Fibroblast of gingiva (primary cell): ENCODE measurements at places on chromosomes 1 and 21.

DNA sequence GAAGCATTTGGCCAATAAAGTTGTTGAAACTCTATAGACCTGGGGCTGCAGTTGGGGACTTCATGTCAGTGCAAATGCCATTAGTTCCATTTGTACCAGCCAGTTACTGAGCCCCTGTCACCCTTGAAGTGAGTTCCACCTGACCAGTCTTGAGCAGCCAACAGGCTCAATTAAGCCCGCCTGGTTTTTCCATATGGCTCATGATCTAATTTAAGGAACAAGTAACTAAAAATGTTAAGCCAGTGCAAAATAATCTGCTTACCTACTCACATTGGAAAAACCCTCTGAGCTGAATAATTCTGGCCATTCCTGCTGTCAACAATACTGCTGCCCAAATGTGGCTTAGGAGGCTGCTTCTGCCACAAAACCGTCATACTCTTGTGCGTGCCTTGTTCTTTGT, 21.6 kb downstream of the NSUN4 start:
- DNase-seq = no peak

- DNase-seq = no peak
Observed at GRCh38 chr1:204456826-204457442, 37.7 kb downstream of the PIK3C2B start.

- no peak for DNase-seq
Observed at GRCh38 chr1:24713176-24713575, 32.1 kb upstream of the CLIC4 start.

DNA sequence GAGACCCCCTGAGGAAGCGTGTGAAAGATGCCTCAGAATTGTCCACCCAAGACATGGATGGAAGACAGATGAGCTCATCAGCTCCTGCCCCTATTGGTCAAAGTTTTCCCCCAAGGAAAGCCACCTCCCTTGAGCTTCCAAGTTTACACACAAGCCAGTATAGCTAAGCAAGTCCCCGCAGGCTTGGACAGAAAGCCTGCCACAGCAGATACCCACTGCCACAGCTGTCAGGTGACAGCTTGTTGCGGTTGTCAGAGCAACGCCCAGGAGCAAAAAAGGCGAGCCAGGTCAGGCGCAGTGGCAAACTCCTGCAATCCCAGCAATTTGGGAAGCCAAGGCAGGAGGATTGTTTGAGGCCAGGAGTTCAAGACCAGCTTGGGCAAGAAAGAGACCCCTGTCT, 60.9 kb upstream of the IFNAR2 start:
- DNase-seq = no peak

DNA sequence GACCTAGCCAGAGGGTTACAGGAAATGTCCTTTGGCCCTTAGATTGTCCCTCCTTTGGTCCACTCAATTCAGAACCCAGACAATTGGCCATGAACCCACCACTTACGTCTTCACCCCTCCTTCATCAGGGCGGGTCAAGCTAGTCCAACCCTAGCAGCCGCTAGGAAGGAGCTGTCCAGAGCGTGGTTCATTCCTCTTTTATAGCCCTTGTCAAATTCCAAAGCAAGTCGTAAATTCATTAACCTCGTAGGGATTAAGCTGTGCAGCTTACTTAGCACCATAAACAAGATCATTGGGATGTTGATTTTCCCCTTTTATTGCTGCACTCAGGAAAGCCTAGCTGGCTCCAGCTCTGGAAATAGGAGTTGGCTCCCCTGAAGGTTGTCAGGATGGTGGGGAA, 90.1 kb downstream of the TMEM53 start:
- no peak for DNase-seq

DNA sequence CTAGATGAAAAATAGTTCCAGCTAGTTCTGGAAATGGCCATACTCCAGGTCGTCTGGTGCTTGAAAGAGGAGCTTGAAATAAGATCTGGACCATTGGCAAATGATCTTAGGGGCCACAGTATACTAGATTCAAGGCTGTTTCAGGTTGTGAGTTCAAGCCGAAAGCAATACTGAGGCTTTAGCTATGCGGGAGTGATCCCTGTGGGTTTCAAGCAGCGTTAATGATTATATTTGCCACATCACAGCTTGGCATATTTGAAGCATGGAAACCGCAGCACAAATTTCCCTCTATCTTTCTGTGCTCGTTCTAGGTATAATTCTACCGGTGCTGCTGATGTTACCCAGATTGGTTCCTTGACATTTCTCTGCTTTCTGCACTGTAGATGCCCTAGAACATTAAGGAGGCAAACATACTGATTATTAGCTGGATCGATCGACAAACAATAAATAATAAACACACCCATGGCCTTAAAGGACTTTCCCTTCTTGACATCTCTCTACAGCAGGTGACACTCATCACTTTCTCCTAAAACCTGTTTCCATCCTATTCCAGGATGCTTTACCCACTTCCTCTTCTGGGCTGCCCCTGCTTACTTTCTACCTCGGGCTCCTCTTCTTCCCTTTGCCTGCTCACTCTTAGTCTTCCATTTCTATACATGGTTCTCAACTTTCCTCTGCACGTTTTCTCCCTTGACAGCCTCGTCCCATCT, 40.6 kb upstream of the LYST start:
- no peak for DNase-seq

- no peak for DNase-seq
Observed at GRCh38 chr1:33876970-33877650, 13.2 kb downstream of the HMGB4 start.

GRCh38 chr1:226679853-226680516, 59.1 kb downstream of the ITPKB start:
- DNase-seq = peak; percentile 80

DNA sequence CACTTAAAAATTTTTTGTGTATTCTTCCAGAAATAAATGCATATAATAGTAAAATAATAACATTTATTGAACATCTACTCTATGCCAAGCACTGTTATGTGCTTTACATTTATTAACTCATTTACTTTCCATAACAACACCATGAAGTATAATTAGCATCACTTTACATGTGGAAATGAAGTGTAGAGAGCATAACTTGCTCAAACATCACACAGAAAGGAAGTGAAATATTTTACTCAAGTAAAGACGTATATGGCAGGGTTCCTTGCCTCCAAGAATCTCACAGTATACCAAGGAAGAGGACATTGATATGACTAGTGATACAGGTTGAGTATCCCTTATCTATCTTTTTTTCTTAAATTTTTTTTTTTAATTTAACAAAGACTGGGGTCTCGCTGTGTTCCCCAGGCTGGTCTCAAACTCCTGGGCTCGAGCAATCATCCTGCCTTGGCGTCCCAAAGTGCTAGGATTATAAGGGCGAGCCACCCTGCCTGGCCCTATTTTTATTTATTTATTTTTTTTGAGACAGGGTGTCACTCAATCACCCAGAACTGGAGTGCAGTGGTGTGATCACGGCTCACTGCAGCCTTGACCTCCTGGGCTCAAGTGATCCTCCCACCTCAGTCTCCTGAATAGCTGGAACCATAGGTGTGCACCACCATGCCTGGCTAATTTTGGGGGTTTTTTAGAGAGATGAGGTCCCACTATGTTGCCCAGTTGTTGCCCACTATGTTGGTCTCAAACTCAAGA, 7.7 kb upstream of the CLIC4 start:
- no peak for DNase-seq

GRCh38 chr1:75632350-75632949, 21.5 kb upstream of the SLC44A5 start:
- DNase-seq = peak; percentile 17

DNA sequence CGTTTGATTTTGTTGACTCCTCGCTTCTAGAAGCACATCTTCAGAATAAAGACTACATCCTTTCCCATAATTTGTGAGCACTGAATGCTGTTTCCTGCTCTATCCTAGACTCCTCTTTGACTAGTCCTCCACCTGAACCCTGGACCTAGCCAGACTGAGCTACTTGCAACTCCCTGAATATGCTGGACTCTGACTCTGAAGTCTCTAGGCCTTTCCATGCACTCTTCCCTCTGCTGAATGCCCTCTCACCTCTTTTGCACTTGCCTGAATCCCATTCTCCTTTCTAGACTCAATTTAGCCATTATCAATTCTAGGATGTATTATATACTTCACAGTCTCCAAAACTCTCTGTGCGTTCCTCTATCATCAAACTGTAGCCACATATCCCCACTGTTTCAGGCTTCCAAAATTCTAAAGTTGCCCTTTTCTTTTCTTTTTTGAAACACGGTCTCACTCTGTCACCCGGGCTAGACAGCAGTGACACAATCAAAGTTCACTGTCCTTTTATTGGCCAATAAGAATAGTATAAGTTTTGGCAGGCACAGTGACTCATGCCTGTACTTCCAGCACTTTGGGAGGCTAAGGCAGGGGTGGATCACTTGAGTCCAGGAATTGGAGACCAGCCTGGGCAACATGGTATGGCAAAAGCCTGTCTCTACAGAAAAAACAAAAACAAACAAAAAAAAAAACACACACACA, 127.0 kb downstream of the LTN1 start:
- DNase-seq = peak; percentile 33

GRCh38 chr1:92538413-92539061, 51.8 kb upstream of the GFI1 start:
- DNase-seq = no peak

DNA sequence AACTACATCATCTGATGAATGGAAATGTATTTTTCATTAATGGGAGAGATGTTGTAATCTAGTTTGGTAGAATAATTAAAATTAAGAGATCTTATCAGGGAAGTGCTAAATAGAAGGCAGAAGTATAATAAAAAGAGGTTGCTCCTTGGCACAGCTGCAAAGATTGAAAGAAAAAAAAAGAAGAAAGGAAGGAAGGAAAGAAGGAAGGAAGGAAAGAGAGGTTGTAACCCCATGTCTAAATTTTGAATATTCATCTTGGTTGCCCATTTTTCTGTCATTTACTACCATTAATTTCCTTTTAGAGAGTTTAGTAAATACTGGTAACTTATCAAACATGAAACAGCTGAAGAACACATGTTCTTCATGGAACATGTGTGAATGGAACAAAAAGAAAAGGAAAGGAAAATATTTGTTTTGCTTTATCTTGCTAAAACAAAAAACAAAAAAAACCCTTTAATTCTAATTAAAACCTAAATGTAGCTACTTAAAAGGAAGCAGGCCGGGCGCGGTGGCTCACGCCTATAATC, 10.5 kb upstream of the MDM4 start:
- DNase-seq = no peak

- no peak for DNase-seq
Observed at GRCh38 chr1:10564063-10564462, 89.3 kb downstream of the PEX14 start.

DNA sequence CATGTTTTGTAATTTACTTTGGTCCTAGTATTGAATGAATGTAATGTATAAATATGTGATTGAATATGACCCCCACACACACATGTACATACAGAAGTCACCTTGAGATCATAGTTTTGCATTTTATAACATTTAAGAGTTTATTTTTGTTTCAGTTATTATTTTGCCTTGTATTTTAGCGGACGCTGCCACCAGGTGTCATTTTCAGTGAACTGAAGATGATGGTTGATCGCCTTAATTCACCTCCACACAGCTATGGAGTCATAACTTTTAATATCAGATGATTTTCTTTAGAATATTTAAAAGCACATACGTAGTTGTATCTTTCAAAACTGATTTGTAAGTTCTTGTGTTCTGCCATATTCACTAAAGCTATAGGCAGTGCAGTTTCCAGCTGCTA, 130.4 kb downstream of the DYRK1A start:
- DNase-seq = no peak

DNA sequence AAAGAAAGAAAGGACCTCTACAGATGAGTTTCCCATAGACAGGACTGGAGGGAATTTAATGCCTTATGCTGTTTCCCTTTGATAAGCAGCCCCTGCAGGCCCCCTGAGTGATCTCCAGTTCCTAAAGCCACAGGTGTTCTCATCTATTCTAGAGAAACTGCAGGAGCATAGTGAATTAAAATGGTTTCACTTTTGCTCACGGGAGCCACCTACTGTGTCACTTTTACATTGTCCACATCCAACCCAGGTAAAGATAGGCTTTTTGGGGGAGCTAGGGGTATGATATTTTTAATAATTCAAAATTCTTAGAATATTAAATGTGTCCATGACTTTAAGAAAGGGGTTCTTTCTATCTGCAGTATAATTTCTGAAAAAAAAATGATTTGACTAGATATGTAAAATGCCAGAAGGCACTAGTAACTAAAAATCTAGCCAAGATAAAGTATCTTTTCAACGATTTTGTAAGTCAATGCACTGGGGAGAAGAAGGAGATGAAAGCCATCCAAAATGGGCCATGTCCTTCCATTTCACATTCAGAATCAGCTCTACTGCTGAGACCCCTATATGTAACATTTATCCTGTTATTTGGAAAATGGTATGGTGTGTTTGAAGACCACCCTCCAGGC, 267.3 kb upstream of the DUSP10 start:
- no peak for DNase-seq

DNA sequence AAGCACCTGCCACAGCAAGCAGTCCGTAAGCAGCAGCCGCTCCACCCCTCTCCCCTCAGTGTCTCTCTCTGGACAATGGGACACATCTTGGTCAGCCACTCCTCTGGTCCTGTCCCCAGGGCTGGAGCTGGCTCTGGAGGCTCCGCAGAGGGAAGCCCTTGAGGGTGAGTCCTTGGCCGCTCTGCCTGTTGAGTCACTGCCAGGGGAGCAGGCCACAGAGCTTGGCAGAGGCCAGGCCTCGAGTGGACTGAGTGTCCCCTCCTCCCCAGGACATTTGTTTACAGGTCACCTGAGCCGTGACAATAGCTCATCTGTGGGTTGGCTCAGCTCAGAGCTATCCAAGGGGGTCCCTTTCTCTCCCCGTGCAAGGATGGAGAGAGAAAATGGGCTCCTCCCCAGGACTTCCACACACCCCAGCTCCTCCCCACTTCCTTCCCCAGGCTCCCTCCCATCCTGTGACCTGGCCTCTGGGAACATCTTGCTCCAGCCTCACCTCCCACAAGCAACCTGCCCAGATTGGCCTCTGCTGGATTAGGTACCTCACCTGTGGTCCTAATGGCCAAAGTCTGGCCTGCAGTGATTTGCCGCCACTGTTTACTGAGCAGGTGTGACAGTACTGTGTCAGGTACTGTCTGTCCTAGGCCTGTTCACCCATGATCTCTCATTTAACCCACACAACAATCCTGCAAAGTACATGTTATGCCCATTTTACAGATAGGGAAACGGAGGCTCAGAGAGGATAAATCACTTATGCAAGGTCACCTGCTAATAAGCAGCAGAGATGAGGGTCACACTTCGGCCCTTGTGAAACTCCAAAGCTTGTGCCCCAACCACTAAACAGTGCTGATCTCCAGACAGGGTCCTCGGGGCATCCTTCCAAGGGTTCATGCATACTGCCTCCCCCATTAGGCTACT, 4.8 kb downstream of the FAM131C start:
- peak; percentile 18 for DNase-seq

DNA sequence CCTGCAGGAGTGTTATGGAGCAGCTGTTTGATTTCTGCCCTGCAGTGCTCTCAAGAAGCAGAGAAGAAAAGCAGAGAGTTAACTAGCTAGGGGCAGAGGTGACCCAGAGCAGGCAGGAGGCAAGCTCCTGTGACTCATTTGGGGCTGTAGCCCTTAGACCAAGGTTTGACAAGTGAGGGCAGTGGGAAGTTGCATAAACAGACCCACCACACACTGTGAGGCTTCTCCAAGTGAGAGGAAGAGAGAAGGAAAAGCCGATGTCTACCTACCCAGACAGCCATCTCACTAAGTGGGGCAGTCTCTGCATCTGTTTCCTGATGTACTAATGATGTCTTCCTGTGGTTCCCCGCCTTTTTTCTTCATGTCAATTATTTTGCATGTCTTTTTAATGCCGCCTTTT, 159.9 kb upstream of the NR5A2 start:
- no peak for DNase-seq

GRCh38 chr1:90959352-90960206, 62.3 kb downstream of the ZNF644 start:
- peak; percentile 13 for DNase-seq

- peak; percentile 48 for DNase-seq
Observed at GRCh38 chr1:173405834-173406233, 71.3 kb upstream of the PRDX6 start.

GRCh38 chr1:202306535-202307345, 35.0 kb downstream of the UBE2T start:
- DNase-seq = no peak
